Stimulated activated CD8-positive, alpha-beta memory T cell treated with anti-CD3 and anti-CD28 coated beads, Interleukin-15, amount 100 ng/mL, for 4 hours (primary cell): ENCODE measurements at places on chromosomes 4 and X.

DNA sequence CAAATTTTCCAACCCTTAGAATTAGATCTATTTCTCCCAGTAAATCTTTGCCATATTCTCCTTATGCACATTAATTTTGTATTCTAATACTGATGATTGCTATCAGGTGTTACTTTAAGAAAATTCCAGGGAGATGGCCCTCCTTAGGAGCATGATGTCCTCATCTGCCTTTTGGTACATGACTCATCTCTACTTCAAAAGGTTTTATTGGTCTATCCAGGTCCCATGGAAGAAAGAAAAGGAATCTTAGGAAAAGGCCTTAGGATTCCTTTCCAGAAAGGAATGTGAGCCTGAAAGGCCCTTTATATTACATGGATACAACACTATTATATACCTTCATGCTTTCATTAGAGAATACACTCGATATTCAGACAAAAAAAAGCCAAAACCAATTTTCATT lies 968.2 kb downstream of the STIM2 start:
- DNase-seq = no peak

DNA sequence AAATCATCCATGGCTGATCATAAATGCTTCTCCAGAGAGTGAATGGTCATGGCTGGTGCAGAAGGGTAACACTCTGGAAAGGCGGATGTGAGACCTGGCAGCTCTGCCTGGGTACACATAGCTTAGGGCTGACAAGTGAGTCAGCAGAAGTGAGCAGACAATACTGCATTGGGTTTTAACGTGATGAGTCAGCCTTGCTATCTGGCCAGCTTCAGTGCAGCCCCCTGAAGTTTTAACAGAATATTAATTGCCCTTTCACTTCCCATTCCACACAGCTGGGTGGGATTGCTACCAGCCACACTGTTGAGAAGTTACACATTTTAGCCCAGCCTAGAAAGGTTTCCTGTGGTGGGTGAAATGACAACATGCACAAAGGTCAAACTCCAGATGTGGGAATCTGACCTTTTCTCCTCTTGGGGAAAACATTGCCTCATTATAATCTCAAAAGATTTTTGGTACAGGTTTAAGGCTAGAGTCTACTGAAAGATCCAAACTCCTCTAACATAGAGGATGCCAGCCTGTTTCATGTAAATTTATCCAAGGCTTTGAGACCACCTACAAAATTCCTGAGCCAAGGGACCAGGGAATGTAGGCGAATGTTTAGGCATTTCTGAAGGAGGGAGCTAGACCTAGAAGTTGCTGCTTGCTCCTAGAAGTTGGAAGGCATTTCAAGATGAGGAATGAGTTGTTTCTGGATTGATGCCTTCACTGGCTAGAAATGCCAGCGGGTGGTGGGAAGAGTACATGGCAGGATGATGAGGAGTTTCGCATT lies 230.3 kb upstream of the PGRMC2 start:
- no peak for DNase-seq

DNA sequence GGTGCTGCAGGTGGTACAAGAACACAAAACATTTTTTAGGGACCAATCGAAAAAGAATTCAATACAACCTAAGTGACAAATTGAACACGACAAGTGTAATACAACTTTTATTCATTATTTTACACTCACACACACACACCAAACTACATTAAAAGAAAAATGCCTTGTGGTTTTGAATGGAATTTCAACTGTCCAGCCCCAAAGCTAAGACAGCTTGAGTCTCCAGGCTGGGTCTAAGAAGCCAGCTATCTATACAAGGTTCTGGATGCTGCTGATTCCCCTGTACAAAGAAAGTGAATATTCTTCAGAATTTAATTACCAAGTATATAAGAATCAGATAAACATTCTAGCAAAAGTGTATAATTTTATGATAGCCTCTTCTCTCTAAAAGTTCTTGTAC lies 118.2 kb downstream of the PPP3CA start:
- DNase-seq = no peak

GRCh38 chr4:98630737-98631454 lies 27.5 kb downstream of the TSPAN5 start:
- no peak for DNase-seq

DNA sequence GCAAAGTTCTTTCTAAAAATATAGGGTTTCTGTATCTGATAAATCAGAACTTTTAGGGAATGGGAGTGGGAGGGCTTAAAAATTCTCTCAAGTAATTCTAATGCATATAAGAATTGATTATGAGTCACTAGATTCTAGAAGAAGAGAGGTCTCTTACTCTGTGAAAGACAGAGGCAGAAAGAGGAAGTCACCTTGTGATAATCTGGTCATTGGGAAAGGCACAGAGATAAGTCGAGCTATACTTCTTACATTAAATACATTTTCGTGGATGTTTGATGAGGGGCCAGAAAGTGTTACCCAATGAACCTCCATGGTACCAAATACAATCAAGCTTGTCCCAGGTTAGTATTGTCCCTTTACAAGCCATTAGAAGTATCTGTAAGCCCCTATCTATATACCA lies 134.4 kb downstream of the MAD2L1 start:
- no peak for DNase-seq

GRCh38 chrX:120335289-120335688 lies 24.0 kb upstream of the TMEM255A start:
- no peak for DNase-seq
